ENCODE measurements at places on chromosomes 5 and 9.

DNA sequence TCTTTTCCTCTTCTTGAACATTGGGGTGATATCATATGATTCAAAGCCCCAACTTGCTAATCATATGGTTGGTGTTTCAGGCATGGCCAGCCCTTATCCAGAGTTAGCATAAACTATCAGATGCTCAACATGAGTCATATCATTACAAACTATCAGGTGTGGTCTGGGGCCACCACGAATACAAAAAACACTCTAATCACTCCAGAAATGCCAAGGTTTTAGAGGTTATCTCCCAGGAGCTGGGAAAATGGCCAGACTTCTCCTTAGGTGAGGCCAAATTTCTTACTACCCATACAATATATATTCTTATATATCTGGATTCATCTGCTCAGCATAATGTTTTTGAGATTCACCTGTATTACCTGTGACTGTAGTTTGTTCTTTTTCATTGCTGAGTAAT is 210.5 kb downstream of the CCDC171 start:
- no peak for DNase-seq

DNA sequence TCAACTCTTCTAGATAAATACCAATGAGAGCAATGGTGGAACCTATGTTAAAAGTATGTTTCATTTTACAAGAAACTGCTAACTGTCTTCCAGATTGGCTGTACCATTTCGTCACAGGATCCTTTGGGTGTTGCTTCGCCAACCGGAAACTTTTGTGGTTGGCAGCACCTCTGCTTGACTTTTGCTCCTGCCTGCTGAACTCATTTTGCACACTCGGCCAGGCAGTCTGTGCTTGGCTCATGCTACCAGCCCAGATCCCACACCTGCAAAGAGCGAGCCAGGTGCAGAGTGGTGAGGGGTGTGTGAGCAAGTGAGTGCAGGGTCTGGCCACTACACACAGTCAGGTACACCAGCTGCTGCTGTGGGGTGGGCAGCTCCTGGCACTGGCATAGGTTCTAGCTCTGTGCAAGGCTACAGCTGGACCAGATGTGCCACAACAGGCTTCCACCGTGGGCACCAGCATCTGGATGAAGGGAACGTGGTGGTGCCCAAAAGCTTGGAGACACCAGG is 422.3 kb downstream of the PRR16 start:
- DNase-seq: no peak

- no peak for DNase-seq
These were observed 88.9 kb downstream of the ADRB2 start for GRCh38 chr5:148915224-148915817.

GRCh38 chr9:75087289-75087823 is 599 bp downstream of the NMRK1 start:
- no peak for DNase-seq

- no peak for DNase-seq
These were observed 12.4 kb upstream of the ARAP3 start for GRCh38 chr5:141694479-141694878.

DNA sequence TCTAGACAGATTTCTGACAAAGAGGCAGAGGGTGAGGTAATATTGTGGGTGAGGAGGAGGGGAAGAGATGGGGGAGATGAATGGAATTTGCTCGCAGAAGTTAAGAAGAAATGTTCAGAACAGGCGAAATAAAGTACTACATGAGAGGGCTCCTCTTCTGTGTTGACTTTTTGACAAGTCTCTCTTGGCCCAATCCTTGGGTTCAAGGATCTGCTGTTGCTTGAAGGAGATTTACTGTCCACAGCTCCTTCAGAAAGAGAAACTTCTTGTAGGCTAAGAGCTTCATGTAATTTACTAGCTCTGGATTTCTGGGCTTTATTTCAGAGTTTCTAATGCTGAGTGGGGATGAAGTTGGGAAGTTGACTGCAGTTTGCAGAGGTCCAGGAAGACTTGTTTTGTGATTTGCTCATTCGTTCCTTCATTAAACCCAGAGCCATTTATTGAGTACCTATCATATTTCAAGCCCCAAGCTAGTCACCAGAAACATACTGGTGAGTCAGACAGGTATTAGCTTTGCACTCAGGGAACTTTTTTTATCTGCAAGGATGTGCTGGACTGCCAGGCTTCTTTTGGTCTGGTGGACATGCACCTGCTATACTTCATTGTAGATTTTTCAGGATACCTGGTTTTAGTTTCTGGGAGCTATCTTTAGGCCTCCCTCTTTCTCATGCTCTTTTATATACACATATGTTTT is 402.9 kb upstream of the CLINT1 start:
- DNase-seq: no peak

- no peak for DNase-seq
These were observed 91.8 kb downstream of the PDE8B start for GRCh38 chr5:77302247-77302646.

DNA sequence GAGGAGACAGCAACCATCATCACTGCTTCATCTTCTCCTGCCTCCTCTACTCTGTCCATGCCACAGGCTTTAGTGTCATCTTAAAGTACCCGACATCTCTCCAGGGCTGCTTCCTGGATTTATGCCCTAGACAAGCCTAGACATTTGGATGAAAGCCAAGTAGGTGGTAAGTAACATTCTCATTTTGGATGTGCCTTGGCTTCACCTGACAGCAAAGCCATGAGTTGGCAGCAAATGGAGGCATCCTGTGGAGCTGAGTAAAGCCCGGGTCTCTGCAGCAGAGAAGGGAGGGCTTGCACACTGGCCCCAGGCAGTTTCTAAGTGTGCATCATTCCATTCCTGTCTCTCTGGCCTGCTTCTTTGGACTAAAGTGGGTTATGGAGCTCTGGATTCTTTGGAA is 299.1 kb downstream of the DMAC1 start:
- no peak for DNase-seq

GRCh38 chr9:6673326-6674025 is 27.9 kb upstream of the GLDC start:
- no peak for DNase-seq

All from stimulated activated CD8-positive, alpha-beta memory T cell treated with anti-CD3 and anti-CD28 coated beads, Interleukin-2, amount 100 ng/mL, for 1 hour (primary cell).